Brain pericyte (primary cell): ENCODE measurements at places on chromosomes 6 and 20.

DNA sequence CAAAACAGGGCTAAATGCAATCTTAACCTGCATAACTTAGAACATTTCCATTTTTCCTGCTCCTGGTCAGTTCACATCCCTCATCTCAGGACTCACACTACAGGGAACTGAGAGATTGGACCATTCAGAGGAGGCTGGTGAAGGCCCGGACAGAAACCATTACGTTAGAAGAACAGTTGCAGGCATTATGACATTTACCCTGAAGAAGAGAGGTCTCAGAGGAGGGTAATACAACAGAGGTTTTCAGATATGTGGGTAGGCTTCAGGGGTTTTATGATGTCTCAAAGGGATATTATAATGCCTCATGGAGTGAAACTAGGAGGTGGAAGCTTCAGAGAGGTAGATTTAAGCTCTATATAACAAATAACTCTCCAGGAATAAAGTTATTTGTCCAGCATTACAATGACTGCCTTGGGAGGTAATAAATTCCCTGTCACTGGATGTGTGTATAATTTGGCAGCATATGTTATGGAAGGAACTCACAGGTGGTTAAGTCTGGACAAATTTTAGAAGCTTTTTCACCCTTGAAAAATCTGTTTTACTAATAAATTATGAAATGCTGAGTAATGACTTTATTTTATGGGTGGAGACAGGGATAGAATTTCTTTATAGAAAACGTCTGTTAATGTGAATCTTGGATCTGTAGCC is 36.7 kb upstream of the RIPOR2 start:
- DNase-seq: no peak

DNA sequence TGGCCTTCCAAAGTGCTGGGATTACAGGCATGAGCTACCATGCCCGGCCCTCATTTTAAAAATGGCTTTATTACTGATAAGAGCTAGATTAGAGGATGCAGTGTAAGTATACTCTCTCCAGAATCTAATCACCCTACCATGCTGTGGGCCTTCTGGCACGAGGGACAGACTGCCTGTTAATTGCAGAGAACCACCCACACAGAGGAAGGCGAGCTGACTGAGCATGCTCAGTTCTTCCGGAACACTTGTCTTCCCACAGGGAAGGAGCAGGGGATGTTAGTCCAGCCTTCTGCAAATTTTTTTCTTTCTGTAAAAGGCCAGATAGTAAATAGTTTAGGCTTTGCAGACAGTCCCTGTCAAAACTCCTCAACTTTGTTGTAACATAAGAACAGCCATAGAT is 48.9 kb downstream of the ALDH5A1 start:
- DNase-seq: no peak

DNA sequence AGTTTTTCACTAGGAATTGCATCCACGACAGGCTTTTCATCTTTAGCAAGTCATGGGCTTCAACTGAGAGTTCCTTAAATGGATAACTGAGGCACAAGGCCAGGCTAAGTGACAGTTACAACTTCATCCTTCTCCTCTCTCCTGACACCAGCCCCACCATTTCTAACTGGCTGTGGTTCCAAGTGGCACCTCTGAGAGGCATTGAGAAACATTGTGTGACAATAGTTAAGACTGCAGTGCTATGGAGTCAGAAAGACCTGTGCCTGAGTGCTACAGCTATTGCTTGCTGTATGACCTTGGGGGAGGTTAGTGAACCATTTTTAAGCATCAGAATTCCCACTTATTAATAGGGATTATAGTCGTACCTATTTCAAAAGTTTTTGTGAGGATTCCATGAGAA is 26.2 kb upstream of the MLIP start:
- DNase-seq: no peak

DNA sequence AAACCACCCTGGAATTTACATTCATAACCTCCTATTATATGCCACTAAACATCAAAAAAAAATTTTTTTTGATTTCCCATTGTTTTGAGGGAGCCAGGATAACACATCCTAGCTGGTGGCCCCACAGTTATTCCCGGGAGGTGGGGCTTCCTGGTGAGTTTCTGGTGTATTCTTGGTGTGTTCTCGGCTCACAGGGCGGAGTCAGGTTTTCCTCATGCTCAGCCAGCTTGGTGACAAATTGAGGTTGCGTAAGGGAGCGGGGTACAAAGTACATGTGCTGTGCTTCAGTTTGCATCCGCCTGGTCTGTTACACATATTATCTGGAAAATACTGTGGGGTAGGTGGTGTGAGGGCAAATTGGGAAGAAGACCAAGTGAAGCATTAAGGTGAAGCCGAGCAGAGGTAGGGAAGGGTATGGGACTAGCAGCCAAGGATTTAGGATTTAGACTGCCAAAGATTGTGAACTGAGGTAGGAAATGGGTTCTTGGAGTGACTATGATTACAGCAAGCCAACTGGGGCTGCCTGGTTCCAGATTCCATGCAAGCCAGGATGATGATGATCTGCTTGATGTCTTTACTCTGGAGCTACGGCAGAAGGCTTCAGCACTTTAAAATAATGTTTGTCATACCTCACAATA is 46.2 kb upstream of the EEF1A1 start:
- no peak for DNase-seq

DNA sequence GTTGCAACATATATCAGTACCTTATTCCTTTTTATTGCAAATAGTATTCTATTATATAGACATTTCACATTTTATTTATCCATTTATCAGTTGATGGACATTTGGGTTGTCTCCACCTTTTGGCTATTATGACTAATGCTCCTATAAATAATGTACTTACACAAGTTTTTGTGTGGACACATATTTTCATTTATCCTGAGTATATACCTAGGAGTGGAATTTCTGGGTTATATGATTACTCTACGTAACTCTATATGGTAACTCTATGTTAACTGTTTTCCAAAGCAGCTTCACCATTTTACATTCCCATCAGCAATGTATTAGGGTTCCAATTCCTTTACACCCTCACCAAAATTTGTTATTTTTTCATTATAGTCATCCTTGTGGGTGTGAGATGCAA is 405.0 kb downstream of the ESR1 start:
- no peak for DNase-seq

GRCh38 chr6:73123632-73124329 is 101.5 kb downstream of the KHDC1L start:
- DNase-seq: no peak
